ENCODE measurements at places on chromosomes 7 and 10. TPM values are rescaled to one million over a fixed set of nuclear protein-coding genes. Genes with fewer than 3 reads are reported as not detected.

The PNLIPRP2 gene
- total RNA-seq = not detected

The FGL2 gene
- total RNA-seq = not detected

DNA sequence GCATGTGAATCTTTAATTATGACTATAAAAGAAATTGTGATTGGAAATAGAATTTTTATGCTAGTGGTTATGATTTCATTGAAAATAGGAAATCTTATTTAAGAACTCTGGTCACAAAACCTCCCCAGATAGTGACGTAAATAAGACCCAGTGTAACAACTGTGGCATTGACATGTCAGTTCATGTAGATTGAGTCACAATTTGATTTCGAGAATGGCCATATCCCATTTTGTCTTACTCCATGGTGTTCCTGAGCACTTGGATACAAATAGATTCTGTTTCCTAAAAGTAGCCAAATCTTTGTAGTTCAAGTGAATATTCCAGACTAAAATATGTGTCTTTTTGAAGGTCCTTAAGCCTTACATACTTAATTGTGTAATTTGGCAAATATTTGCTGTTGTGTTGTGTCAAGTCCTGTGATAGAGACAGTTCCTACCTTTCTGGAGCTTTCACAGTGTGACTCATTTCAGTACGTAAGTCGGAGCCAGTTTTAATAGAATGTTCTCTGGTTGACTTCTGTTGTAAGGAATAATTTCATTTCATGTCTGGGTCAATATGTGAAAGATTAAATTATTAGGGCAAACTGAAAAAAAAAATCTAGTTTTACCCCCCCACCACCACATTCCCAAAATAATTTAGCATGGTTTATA, 37.1 kb upstream of the TOMM7 start:
- no peak for DNase-seq

DNA sequence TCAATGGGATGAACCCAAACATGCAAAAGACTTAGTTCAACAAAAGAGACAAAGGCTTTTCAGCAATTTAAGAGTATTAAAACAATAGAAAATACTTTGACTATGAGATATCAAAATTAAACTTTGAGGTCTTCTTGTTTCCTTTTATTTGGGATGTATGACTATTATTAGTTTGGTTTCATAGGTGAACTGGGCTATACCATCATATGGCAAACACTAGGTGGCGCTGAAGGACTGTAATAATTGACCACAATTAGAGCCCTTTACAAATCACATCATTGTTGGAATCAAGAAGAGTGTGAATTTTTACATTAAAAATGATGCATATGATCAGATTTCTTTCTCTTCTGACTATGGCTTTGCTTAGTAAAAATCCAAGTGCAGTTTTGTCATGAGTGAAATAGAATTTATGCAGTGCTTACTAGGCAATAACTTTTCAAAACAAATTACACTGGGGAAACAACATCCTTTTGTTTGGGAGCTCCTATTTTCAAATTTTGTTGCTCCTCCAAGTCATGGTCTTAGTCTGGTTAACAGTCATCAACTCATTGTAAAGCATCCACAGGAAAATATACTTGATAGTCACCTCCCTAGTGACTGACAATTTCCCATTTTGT, 14.7 kb upstream of the NXPH1 start:
- DNase-seq = peak; percentile 78

GRCh38 chr10:5457741-5458140, 41.6 kb downstream of the CALML5 start:
- no peak for DNase-seq

GRCh38 chr7:37007691-37008090, 283.4 kb upstream of the AOAH start:
- DNase-seq = no peak

GRCh38 chr10:60883187-60883586, 60.8 kb downstream of the RHOBTB1 start:
- DNase-seq = peak; percentile 39

GRCh38 chr10:93968540-93968945, 25.2 kb upstream of the PLCE1 start:
- no peak for DNase-seq

GRCh38 chr10:73131301-73131700, 21.0 kb downstream of the NUDT13 start:
- peak; percentile 48 for DNase-seq

- DNase-seq = no peak
These were observed 37.7 kb upstream of the SLC26A4 start for GRCh38 chr7:107622894-107623293.

DNA sequence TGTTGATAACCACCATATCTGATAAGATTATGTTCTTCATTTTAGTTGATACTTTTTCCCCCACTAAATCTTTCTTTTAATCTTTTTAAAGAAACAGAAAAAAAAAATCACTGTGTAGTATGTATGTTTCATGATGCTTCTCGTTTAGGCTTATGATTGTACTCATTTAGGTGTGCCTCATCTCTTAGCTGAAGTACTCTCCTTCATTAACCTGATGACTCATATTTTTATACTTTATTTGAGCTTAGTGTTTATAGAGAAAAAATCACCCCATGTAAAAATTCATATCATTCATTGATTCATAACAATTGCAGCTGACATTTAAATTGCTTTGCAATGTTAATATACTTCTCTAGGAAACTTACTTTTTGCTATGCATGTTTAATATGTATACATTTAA, 158.9 kb downstream of the MLLT10 start:
- no peak for DNase-seq

DNA sequence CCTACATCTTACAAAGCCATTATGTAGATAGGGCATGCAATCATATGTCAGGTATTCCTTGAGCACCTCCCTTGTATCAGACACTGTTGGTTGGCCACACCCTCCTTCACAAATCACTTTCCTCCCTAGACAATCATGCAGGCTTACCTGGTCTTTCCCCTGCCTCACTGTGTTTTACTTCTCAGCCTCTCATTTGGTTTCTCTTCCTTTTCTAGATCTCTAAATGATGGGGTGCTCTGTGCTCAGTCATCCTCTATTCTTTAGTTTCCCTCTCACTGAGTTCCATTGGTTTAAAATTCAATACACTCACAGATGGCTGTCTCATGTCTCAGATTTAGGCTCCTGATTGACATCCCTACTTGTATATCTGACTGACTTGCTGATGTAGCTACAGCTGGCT, 31.4 kb downstream of the ANK3 start:
- DNase-seq = no peak

GRCh38 chr7:131105294-131105798, 222.3 kb upstream of the MKLN1 start:
- peak; percentile 3 for DNase-seq

DNA sequence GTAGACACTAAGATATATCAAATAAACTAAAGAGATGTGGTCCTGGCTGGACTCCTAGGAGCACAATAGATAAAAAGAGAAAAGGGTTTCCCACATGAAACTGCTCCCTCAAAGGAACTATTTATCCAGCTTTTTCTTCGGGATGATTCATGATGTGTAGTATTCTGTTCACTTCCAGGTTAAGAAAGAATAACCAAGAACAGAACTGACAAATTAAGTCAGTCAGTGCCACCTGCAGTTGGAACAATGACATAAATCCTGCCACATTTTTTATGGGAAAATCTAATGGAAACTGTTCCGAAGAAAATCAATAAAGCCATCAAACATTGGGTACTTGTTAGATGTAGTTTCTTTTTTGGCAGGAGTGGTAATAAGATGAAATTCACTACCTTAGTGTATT, 87.1 kb downstream of the POLR1F start:
- DNase-seq = peak; percentile 48

DNA sequence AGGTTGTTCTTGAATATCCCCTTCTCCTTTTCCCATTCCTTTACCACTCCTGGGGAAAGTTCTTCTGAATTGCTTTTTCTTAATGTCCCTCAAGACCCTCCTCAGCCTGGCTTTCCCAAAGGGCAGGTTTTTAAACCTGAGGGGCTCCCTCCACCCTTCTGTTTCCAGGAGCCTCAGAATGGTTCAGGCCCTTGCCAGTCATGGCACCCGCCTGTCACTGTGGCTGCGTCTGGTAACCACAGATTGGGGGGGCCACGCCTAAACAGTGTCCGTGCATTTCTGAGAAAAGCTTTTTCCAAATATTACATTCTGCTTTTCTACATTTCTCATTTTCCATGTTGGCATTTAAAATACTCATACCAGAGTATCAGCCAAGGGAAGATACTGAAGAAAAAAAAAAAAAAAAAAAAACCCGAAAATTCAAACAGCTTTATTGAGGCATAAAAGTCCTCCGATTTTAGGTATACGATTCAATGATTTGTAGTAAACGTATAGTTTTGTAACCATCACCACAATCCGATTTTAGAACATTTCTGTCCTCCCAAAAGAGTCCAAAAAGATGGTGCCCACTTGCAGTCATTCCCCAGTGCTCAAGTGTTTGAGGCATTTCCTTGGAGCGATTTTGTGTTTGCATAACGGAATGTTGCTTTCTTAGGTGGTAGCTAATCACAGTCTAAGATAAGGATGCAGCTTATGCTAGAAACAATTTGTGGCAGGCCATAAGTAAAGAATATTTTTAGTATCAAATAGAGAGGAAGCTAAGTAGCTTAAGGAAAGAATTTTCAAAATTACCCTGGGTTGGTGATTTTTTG, 22.1 kb downstream of the HKDC1 start:
- DNase-seq = no peak

GRCh38 chr10:110765513-110766319, 106.0 kb upstream of the PDCD4 start:
- no peak for DNase-seq

- DNase-seq = no peak
These were observed 42.9 kb downstream of the RAB18 start for GRCh38 chr10:27547047-27547446.

All from A172 (cell line).